Activated CD8-positive, alpha-beta memory T cell treated with anti-CD3 and anti-CD28 coated beads, Interleukin-2, amount 10 ng/mL, durations not matched to agents 7 days and 5 days (primary cell): ENCODE measurements at places on chromosomes 5 and 9. TPM values are rescaled to one million over a fixed set of nuclear protein-coding genes. Genes with fewer than 3 reads are reported as not detected.

Gene ADGRV1
- total RNA-seq, result 0.18 TPM

Gene GRIA1
- not detected for total RNA-seq

Gene S100Z
- total RNA-seq, result 2.1 TPM

DNA sequence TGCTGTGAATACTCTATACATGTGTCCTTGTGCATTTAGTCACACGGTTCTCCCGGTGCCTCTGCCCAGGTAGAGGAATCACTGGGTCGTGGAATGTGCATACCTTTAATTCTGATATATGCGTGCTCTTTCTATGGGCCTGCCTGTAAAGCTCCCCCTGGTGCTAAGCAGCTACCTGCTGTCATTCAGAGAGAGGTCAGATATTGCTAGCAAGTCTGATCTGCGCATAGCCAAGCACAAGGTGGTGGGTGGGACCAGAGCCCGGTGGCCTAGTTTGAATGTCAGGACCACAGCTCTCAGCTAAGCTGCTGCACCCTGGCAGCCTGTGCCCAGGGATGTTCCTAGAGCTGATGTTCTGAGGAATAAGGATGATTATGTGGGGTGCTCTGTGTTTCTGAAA is 33.4 kb downstream of the TJP2 start:
- DNase-seq, result no peak
- no peak overlapping the region for H3K4me3 ChIP-seq
- H3K27me3 ChIP-seq, result no peaks in the 10 kb centered on the region
- no peaks in the 10 kb centered on the region for H3K36me3 ChIP-seq

Gene DAB2
- total RNA-seq, result not detected

DNA sequence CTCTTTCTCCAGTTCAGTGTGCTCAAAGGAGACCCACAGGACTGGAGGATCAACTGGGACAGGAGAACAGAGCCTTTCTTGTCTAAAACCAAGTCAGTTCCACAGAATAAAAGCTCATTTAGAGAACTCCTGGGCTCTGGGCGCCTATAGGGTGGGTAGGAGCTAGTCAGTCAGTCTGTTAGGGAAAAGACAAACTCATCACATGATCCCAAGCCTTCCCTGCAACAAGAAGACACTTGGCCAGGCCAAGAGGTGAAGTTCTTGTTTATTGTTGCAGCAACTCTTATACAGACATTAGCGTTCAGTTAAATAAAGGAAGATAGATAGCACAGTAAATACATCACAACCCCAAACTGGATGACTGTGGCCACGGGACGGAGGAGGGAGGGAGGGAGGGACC is 102.3 kb downstream of the ENTREP1 start:
- H3K27me3 ChIP-seq, result no peaks in the 10 kb centered on the region
- H3K4me3 ChIP-seq, result no peak overlapping the region
- H3K4me1 ChIP-seq, result no peaks in the 10 kb centered on the region
- no peak for DNase-seq

DNA sequence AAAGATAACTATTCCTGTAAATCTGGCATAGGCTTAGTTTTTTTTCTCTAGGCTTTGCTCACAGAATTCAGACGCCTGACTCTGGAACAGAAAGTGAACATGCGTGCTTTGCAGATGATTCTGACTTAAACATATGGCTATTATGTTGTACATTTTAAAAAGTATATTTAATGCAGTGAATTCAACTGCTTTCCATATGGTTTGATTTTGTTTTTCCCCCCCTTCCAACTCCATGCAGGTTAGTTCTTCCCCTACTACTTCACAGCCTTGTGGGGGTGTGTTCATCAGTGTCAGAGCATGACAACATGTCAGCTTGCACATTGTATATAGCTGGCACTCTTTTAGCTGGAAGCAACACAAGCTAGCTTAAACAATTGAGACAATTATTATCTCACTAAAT is 226.8 kb downstream of the TMEM167A start:
- no peaks in the 10 kb centered on the region for H3K4me1 ChIP-seq
- H3K36me3 ChIP-seq, result no peaks in the 10 kb centered on the region
- no peak overlapping the region for H3K27ac ChIP-seq
- H3K27me3 ChIP-seq, result no peaks in the 10 kb centered on the region
- no peak overlapping the region for H3K4me3 ChIP-seq

Gene ZFP2
- total RNA-seq, result not detected

DNA sequence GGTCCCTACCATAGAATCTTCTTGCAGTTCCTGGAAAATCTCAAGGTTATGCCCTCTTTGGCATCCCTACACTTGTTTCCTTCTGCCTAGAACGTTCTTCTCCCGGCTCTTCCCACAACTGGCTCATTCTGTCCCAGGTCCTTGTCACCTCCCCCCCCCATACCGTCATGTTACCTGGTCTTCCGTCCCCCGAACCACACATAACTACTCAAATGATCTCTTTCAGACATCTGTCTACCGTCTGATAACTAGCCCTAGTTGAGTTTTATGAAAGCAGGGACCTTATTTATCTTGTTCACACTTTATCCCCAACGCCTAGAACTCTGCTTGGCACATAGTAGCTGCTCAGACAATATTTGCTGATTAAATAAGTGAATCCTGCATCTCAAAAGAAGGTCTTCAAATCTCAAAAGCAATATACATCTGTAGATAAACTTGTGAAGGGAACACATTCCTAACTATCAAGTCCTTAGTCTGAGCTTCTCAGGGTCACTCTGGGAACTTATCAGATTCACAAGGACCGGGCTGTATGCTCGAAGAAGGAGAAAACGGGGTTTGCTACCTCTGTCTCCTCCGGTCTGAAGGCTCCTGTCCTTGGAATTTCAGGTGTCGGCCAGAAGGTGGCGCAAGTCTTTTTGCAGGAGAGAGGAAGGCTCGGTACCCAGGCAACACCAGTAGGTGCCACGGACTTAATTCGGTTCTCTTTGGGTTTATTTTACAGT is 30.0 kb downstream of the LCP2 start:
- H3K36me3 ChIP-seq, result peaks cover 88% of the 10 kb centered on the region
- H3K27me3 ChIP-seq, result no peaks in the 10 kb centered on the region
- H3K4me3 ChIP-seq, result peak overlapping the region; percentile 61
- H3K27ac ChIP-seq, result peak overlapping the region; percentile 87
- H3K4me1 ChIP-seq, result peaks cover 96% of the 10 kb centered on the region

DNA sequence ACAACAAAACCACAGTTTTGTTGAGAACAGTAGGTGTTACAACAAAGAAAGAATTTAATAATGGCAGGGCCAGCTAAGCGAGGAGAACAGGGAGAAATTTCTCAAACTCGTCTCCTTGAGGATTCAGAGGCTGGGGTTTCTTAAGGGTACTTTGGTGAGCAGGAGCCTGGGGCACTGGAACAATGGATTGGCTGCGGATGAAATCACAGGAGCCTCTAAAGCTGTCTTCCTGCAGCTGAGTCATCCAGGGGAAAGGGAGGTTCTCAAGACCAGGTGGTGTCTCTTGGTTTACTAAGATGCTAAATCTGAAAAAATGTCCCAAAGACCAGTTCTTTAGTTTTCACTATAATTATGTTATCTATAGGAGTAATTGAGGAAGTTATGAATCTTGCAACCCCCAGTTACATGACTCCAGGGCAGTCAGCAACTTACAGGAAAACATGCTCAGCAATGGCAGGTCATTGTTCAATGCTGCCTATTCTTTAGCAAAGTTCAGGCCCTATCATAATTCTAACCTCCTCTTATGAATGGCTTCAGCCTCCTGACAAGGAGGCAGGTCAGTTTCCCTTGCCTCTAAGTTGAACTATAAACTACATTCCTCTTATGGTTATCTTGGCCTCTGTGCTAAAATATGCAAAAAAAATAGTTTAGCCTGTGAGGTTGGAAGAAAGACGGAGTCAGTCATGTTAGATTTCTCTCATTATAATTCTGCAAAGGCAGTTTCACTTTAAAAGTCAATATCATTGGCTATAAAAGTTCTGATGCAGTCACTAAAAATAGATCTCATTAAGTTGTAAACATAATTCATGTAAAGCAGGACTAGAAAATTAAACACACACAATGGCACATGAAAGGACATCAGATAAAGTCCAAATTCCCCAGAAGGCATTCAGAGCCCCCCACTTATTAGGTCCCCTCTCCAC is 63.3 kb upstream of the CKS2 start:
- H3K4me1 ChIP-seq, result no peaks in the 10 kb centered on the region
- no peak overlapping the region for H3K4me3 ChIP-seq

GRCh38 chr9:137639303-137640051 is 20.7 kb downstream of the EHMT1 start:
- H3K4me3 ChIP-seq, result peak overlapping the region; percentile 72
- no peak for DNase-seq
- peaks cover 32% of the 10 kb centered on the region for H3K4me1 ChIP-seq
- peak overlapping the region; percentile 83 for H3K27ac ChIP-seq

DNA sequence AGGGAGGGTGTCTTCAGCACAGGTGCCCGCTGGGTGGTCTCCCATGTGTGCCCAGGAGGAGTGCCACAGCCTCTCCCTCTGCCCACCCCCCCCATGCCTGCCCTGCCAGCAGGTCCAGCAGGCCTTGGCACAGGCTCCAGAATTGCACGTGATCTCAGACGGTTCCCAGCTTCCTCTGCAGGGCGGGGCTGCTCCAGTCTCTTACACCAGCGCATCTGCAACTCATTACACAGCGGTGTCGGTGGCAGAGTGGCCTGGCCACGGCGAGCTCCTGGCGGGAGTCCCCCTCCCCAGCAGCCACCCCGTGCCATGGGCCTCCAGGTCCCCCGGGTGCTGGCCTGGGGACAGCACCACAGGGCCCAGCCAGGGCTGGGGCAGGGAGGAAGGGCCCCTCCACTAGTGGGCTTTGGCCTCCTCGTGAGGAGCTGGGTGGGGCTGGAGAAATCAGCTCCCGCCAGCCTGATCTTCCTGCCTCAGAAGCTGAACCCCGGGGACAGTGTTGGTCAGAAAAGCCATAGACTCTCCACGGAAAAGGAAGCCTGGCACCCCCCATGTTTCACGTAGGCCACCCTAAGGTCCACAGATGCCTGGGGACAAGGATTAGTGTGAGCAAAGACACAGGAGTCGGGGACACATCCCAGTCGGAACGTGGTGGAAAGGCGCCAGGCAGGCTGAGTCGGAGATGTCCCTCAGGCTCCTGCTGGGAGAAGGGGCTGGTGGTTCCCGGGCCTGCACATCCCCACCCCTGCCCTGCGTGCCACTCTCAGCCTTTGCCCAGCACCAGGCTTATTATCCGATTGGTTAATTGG is 40.2 kb downstream of the RXRA start:
- H3K4me3 ChIP-seq, result no peak overlapping the region
- H3K27ac ChIP-seq, result no peak overlapping the region
- H3K36me3 ChIP-seq, result no peaks in the 10 kb centered on the region

Gene SV2C
- 0.20 TPM for total RNA-seq

Gene TICAM2
- 1.8 TPM for total RNA-seq

Gene FBXL7
- total RNA-seq, result not detected
